ENCODE measurements at places on chromosomes 1 and 21. TPM values are rescaled to one million over a fixed set of nuclear protein-coding genes. Genes with fewer than 3 reads are reported as not detected.

GRCh38 chr1:68210829-68211228 is 21.5 kb downstream of the WLS start:
- no peak for DNase-seq

DNA sequence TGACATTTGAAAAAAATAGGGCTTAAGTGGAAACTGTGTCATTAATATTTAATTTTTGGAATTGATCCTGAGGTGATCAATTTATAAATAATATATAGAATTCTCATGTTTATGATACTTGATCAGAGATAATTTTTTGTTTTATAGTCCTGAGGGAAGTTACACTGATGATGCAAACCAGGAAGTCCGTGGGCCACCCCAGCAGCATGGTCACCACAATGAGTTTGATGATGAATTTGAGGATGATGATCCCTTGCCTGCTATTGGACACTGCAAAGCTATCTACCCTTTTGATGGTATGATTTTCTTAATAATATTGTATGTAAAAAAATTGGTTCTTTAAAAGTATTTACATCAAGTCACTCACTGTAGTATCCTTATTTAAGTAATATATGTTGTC is 101.2 kb downstream of the FNBP1L start:
- no peak for DNase-seq

GRCh38 chr21:34296878-34297277 is 66.9 kb upstream of the KCNE2 start:
- no peak for DNase-seq

- no peak for DNase-seq
Measured at GRCh38 chr21:38447611-38448010, 50.7 kb downstream of the ERG start.

DNA sequence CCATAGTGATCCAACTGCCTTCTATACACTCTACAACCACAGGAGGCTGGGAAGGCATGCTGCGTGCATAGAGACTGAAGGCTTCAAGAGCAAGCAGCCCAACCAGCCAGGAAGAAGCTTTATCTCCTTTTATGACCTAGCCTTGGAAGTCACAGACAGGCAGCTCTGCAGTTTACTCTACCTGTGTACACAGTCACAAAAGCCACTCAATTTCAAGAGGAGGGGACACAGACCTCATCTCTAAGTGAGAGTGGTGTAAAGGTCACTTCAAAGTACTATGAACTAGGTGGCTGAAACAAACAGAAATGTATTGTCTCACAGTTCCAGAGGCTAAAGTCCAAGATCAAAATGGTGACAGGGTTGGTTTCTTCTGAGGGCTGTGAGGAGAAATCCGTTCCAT is 69.6 kb upstream of the GJB5 start:
- DNase-seq: no peak

ACTL8 gene
- 0.18 TPM for total RNA-seq

All from esophagus squamous epithelium (tissue), 5 donors.